Epithelial cell of alveolus of lung (primary cell): ENCODE measurements at places on chromosomes 5 and 9. TPM values are rescaled to one million over a fixed set of nuclear protein-coding genes. Genes with fewer than 3 reads are reported as not detected.

The PCSK1 gene
- 0.13 and 5.4 TPM in 2 replicates for total RNA-seq

The TAF11L10 gene
- total RNA-seq: not detected in 2 replicates

The NPR2 gene
- total RNA-seq: 19.0 and 27.6 TPM in 2 replicates

The STX17 gene
- 10.7 and 25.9 TPM in 2 replicates for total RNA-seq
